ENCODE measurements at places on chromosomes 5 and 9. TPM values are rescaled to one million over a fixed set of nuclear protein-coding genes. Genes with fewer than 3 reads are reported as not detected.
A peak's percentile ranks its signal among the peaks of the same experiment; 100 is the strongest.

Gene NOL8
- 25.1 TPM for polyA plus RNA-seq

Gene TXNDC8
- not detected for polyA plus RNA-seq

Gene DNAJC25
- 9.4 TPM for polyA plus RNA-seq

Gene ADAMTS2
- polyA plus RNA-seq, result 28.4 TPM

Gene SPINK4
- not detected for polyA plus RNA-seq

Gene FBXW2
- polyA plus RNA-seq, result 35.6 TPM

Gene GRIA1
- polyA plus RNA-seq, result 1.2 TPM

Gene IL6ST
- 55.6 TPM for polyA plus RNA-seq

Gene PPIC
- polyA plus RNA-seq, result 33.6 TPM

Gene PDLIM4
- 68.8 TPM for polyA plus RNA-seq

Gene MPDZ
- polyA plus RNA-seq, result 40.8 TPM

GRCh38 chr5:137113161-137113560 lies 386.0 kb downstream of the SPOCK1 start:
- no peak for DNase-seq

DNA sequence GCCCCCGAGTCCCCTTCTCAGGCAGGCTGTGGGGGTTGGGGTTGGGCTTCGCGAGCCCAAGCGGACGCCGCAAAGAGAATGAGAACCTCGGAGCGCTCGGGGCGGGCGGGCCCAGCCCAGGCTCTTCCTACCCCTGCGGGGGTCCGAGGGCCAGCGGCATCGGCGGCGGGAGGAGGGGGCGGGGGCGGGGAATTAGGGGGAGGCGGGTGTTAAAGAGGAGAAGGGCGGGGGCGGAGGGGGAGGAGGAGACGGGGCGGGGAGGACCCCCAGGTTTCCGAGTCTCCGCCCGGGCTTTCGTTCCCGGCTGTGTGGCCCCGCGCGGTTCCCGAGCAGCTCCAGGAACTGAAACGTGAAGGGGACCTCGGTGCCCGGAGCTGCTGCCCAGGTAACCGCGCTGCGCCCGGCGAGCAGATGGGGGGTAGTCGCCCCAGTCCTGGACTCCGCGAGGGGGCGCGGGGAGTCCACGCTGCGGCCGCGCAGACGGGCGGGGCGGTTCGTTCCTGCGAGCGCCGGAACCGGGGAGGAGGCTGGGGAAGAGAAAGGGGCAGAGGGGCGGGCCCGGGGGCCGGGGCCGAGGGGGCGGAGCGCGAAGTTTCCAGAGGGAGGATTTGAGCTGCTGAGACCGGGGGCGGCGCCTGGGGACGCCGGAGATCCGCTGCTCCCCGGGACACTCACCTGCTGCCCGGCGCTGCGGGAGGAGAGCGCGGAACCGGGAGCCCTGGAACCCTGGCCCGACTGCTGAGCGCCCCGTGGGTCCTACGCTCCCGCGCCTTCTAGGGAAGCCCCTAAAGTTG lies 38.4 kb upstream of the PLEKHG4B start:
- DNase-seq, result peak; percentile 12

DNA sequence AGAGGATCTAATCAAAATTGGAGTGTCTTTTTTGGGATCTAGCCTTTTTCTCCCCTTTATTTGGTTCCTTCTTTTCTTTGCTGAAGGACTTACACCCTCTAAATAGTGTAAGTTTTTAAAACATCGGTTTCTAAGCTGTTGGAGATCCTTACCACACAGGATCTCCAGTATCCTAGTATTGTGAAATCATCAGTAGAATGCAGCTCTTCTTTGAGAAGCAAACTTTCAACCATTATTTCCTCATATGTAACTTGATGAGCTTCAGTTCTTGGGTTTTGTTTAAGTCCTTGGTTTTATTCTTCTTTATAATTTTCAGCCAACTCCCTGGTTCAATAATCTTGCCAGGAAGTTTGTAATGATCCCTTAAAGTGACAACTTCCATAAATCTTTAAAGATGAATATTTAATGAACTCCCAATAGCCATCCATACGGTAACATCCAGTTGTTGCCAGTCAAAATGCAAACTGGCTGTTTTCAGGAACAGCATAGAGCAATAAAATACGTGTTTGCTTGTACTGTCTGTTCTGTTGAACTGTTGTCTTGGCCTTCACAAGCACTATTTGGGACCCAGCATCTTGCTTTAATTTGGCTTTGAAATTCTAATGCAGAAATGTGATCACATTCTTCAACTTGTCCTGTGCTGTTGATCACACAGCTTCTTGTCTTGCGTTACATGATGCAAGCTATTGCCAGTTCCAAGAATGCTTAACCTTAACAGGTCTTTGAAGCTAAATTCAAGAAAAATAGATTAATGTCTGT lies 34.8 kb upstream of the TTC23L start:
- DNase-seq, result peak; percentile 25

- no peak for DNase-seq
Measured at GRCh38 chr9:37954581-37954981, 50.7 kb upstream of the SLC25A51 start.

DNA sequence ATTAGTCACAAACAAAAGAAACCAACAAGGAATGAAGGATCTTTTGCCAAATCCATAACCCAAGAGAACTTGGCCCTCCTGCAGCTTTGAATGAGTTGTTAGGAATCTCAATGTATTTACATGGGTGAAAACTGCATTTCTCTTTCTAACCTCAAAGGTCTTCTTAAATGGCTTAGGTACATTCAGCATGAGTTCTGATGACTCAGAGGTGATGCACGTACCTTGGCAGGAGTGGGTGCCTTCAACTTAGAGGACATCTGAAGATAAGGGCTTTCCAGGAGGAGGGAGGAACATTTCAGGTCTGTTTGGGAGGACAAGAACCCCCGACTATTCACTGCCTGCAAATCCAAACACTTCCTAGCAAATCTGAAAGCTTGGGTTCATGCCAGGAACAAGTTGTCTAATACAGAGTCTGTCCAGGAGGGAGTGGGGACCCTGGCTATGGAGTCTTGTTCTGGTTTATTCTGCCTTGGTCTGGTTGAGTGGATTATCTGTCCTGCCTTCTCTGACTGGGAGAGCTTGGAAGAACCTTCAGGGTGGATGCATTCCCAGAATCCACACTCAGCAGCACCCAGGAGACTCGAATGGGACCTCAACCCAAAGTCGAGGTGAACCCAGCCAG lies 65.7 kb downstream of the IRX2 start:
- no peak for DNase-seq

GRCh38 chr5:72651779-72652178 lies 144.6 kb upstream of the ZNF366 start:
- DNase-seq, result no peak

GRCh38 chr5:37740331-37741066 lies 99.3 kb downstream of the GDNF start:
- no peak for DNase-seq

- DNase-seq, result no peak
Measured at GRCh38 chr5:175520873-175521272, 42.5 kb downstream of the SFXN1 start.

DNA sequence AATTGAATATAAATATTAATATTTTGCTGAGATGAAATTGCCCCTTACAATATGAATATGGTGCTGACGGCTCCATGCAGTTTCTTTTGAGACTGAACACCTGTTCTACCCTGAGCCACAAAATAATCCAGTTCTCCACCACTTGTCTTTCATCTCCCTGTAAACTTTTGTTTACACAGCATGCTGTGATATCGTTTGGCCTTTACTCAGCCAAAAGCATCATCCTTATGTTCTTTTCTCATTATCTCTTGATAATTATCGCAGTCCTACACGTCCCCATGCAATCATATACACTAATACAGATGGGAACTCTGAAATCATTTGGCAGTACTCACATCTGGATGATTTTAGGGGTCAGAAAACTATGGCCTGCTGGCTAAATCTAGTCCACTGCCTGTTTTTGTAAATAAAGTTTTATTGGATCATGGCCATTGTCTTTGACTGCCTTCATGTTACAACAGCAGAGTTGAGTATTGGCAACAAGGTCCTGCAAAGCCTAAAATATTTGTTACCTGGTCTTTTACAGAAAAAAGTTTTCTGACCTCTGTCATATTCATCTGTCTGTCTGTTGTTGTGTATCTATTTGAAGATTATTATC lies 53.3 kb downstream of the AOPEP start:
- DNase-seq, result no peak

DNA sequence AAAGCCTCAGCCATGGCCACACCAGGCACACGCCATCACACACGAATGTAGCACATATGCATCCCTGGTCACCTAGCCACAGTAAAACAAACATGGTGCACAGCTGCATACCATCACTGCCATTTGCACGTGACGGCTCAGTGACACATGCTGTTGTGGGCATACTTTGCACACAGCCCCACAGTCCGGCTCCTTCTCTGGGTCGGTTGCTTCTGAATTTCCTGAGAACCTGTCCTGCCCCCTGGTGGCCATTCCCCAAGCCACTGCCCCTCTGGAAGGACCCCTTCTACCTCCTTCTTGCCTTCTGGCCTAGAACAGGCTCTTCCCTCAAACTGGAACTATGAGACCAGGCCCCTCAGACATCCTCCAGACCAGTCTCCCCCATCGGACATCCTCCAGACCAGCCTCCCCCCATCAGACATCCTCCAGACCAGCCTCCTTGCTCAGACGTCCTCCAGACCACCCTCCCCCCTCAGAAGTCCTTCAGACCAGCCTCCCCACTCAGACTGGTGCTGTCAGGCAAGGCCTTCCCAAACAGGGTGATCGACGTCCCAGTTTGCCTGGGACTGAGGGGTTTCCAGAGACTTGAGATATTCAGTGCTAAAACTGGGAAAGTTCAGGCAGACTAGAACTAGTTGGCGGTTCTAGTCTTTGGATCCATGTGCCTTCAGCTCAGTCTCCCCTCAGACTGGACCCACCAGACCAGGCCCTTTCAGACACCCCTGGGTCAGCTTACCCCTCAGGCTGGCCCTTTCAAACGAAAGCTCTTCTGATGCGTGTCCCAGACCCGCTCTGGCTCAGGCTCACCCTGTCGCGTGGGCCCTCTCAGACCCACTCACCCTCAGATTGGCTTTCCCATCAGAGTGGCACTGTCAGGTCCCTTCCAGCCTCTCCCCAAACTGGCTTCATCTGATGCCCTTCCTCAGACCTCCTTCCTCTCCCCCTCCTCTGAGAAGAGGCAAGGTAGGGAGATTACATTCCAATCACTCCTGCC lies 24.3 kb upstream of the ENHO start:
- peak; percentile 52 for DNase-seq

- no peak for DNase-seq
Measured at GRCh38 chr5:124283031-124283430, 463.4 kb downstream of the ZNF608 start.

- no peak for DNase-seq
Measured at GRCh38 chr9:135485832-135486231, 6.2 kb downstream of the PPP1R26 start.

DNA sequence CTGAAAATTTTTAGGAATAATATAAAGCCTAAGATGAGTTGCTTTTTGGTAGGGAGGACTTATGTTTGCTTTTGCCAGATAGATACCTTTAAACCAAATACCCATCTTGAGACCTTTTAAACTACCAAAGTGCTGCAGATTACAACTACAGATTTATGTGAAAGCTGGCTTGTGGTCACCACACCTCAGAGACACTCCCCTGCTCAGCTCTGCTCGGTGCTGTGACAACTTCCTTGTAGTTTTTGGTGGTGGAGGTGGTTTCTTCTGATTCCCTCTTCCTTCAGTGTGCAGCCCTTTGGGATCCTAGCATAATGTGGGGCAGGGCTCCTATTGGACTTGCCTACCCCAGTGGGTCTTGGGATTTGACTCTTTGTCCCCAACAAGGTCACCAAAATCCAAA lies 29.2 kb downstream of the GARNL3 start:
- no peak for DNase-seq

GRCh38 chr5:149040421-149040820 lies 22.4 kb downstream of the SH3TC2 start:
- DNase-seq, result no peak

GRCh38 chr5:121797681-121798518 lies 53.8 kb upstream of the FTMT start:
- no peak for DNase-seq

DNA sequence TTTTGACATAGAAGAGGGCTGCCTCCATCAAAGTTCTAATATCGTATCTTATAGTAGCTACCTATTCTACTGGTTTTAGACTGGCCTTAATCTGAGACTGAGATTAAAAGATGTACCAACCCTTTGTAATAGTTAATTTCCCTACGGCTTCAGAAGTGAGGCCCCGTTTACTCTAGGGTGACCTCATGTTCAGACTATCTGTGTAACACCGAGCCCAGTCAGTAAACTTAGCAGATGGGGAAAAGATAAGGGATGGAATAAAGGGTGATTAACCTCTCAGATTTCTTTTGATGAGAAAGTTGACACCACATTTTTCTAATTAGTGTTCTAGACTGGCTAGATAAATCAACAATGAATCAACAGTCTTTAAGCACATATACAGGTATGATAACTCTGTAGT lies 283.1 kb downstream of the KCTD16 start:
- DNase-seq, result no peak

GRCh38 chr9:129273941-129274684 lies 96.1 kb upstream of the IER5L start:
- DNase-seq, result no peak

DNA sequence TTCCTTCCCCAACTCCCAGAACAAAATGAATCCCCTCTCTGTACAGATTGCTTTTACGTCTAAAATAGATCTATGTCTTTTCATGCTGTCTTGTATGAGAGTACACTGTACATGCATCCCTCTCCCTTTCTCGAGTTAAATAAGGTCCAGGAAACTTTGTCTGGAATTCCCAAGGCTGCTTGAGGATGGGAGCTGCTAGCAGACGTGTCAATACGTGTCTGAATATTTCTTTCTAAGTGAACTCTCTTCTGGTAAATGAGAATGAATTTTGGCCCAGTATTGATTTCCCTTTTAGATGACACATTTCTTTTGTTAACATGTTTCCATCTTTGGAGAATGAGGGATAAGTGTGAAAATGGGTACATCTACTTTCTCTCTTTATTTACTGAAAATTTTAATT lies 59.6 kb upstream of the GAS1 start:
- DNase-seq, result no peak

DNA sequence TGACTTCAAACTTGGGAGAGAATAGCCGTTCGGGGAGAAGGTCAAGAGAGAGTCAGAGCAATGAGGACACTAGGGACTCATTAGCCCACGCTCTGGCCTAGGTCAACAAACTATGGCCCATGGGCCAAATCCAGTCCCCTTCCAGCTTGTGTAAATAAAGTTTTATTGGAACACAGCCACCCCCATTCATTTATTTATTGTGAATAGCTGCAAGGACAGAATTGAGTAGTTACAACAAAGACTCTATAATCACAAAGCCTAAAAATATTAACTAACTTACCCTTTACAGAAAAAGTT lies 33.1 kb upstream of the TRIM32 start:
- DNase-seq, result no peak

- peak; percentile 77 for DNase-seq
Measured at GRCh38 chr9:1042466-1042865, 7.7 kb upstream of the DMRT2 start.

Data from muscle of arm (tissue), 14 donors.